Thoracic aorta (tissue), 2 donors: ENCODE measurements at places on chromosomes 16 and 17.

GRCh38 chr16:4330277-4330874 is 14.5 kb downstream of the GLIS2 start:
- DNase-seq = no peak

DNA sequence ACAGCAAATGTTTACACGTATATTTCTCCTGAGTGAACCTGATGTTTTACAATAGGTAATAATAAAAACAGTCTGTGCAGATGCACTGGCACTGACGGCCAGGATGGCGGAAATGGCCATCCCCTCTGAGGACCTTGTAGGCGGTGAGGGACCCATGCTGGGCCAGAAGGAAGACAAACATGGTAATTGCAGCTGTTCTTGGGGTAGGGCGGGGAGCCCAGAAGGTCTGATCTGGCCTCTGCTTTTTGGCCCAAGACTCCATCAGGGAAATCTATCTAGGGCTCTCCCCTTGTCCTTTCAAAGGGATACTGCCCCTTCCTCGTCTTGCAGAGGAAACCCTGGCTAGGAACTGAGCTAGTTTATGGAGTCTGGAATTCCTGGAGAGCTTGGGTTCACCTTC is 7.4 kb upstream of the LGALS9 start:
- no peak for DNase-seq

DNA sequence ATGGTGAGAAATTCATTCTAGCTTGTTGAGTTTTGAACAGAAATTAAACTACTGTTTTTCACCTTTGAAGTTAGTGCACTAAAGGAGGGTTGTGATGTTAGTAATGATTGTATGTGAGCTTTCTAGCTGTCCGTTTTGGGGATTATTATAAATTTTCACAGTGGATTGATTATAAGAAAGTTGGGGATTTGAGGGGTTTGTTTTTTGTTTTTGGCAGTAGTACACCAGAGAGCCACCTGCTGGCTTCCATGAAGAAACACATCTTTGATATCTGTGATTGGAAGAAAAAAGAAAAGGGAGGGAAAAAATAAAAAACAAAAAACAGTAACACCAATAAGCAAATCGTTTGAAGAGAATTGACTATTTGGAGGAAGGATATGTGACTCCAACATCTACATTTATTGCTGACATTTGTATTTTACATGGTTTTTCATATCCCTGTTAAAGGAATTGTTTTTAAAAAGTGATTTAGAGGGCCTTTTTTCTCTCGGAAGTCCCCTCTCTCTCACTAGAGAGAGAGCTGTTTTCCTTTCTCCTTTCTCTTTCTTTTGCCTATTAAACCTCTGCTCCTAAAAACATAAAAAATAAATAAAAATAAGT is 1469.5 kb upstream of the GOT2 start:
- no peak for DNase-seq

DNA sequence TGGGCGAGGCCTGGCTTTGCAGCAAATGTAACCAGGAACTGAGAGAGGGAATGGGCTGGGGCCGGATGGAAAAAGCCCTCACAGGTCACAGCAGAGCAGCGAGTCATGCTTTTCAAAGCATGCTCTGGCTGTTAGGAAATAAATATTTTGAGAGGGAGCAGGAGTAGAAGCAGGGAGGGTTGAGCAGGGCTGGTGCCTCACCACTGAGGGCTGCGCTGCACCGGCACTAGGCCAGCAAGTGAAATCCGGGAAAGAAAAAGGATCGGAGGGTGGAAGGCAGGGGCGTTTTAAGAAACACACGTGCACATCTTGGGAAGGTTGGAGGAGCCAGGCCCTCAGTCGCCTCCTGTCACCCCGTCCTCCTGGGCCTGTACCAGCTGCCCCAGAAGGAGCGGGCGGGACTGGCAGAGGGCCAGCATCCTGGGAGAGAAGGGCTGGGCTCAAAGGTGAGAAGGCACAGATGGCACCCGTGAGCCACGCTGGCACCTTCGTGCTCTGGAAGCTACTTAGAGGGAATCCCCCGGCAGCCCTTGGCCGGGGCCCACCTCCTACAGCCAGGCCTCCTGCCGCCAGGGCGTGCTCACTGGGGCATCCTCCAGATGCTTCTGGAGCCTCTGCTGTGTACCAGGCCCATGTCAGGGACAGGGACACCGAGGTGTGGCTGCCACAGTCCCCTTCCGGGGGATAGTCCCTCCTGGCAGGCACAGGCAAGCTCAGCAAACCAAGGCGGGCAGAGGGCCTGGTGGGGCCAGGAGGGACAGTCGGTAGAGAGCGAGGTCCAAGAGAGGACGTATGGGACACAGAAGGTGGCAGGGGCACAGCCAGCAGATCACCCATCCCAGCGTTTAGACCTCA is 71.5 kb upstream of the PLCG2 start:
- DNase-seq = no peak

GRCh38 chr16:303760-304505 is 21.0 kb downstream of the PDIA2 start:
- no peak for DNase-seq

DNA sequence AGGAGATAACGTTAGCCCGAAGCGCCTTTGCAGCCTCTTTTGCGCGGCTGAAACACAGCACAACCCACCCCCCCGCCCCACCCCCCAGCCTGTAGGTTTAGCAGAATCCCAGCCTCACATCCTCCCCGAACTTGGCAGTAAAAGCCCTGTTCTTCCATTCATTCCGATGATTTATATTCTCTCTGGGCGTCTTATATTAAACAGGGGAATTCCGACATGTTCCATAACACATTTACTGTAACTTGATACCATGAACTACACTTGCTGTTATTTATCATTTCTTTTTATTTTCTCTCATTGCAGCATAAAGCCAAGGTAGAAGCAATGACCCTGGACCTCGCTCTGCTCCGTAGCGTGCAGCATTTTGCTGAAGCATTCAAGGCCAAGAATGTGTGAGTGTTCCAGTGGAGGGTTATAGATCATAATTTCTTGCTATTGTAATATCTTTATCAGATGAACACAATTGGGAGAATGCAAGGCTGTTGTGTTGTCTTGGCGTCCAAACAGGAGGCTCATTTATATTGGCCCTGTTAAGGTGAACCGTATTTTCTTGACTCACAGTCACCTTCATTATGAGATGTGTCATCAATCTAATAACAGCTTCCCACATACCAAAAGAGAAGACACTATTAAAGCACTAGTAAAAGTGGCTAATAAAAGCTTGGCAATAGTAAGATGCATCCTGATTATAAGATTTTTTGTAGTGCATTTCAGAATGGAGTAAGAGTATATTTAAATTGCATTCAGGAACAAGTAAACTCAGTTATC is 287.3 kb downstream of the WWOX start:
- DNase-seq = no peak

GRCh38 chr17:42670789-42671657 is 5.8 kb downstream of the PLEKHH3 start:
- DNase-seq = no peak
